ENCODE measurements at places on chromosomes 1 and 21. TPM values are rescaled to one million over a fixed set of nuclear protein-coding genes. Genes with fewer than 3 reads are reported as not detected.

Gene RBM11
- not detected for total RNA-seq

Gene DENND2C
- total RNA-seq = 0.86 TPM

Gene MNDA
- not detected for total RNA-seq

Gene MTARC1
- total RNA-seq = 3.4 TPM

Gene UCK2
- 120 TPM for total RNA-seq

Gene SH3BGR
- total RNA-seq = 0.27 TPM

Gene DNASE2B
- not detected for total RNA-seq

Gene LRRC7
- total RNA-seq = under 0.01 TPM

Gene OLFML2B
- 0.40 TPM for total RNA-seq

Gene MMP23B
- total RNA-seq = 0.29 TPM

Gene C1orf105
- not detected for total RNA-seq

Gene ACOT11
- 4.1 TPM for total RNA-seq

Gene COX20
- 35.1 TPM for total RNA-seq

Gene LDLRAD1
- total RNA-seq = not detected

Gene ERVH48-1
- not detected for total RNA-seq

Gene AURKAIP1
- 99.4 TPM for total RNA-seq

Gene CELA3B
- 0.40 TPM for total RNA-seq

Gene TFAP2E
- total RNA-seq = not detected

Gene TIMM17A
- 80.7 TPM for total RNA-seq

Gene FCN3
- not detected for total RNA-seq

Gene LCE1A
- not detected for total RNA-seq

Gene LCE1D
- total RNA-seq = not detected

Gene NEXN
- 6.1 TPM for total RNA-seq

Gene TAS1R1
- not detected for total RNA-seq

Gene DDAH1
- total RNA-seq = 155 TPM
